ENCODE measurements at places on chromosomes 2 and 18.

- no peak for DNase-seq
Observed at GRCh38 chr2:113202305-113203216, 28.8 kb downstream of the PSD4 start.

DNA sequence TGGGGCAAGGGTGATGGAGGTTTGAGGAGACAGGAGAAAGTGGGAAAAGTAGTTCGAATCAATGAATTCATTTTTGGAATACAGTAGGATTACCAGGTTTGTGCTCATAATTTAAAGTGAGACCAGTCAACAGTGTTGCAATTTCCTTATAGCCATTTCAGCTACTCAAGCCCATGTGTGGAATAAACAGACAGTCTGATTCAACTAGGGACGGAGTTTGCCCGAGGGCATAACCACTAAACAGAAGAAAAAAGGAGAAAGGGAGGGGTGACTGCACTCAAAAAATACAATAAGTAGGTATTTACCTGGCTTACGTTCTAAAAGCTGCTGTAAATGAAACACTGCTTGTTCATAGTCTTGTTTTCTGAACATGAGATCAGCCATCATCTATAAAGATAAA lies 55.2 kb downstream of the TTC21B start:
- DNase-seq = no peak

GRCh38 chr2:48313036-48313877 lies 216.7 kb upstream of the STON1 start:
- DNase-seq = no peak

DNA sequence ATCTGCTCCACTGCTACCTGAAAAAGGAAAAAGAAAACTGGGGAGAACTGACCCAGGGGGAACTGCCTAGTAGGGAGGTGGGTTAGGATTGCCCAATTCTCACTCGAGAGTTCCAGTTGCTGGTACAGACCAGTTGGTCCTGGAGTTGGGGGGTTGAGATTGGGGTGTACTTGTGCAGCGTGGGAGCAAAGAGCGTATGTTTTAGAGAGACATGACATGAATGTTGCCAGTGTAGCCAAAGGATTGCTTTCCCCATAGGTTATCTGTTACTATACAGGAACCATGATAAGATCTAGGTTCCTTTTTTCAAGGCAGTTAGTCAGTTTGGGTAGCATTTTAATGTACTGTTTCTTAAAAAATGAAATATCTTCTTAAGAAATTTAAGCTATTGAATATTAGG lies 68.6 kb downstream of the APLF start:
- no peak for DNase-seq

GRCh38 chr2:23050388-23050787 lies 334.6 kb upstream of the KLHL29 start:
- DNase-seq = no peak

DNA sequence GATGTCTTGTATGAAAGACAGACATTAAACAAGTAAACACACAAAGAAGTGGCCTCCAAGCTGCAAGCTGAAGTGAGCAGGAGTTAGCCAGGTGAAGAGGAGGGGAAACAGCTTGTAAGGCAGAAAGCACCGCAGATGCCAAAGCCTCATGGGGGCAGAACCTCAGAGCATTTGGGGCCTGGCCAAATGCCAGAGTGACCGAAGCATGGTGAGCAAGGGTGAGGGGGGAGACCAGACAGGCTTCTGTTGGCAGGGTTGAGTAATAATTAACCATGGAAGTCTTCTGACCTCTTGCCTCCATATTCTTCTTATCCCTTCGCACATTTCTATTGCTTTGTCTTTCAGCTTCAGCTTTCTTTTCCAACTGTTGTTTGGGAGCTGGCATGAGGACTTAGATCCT lies 5.6 kb downstream of the QPCT start:
- DNase-seq = no peak

- no peak for DNase-seq
Observed at GRCh38 chr2:234373481-234374149, 123.3 kb downstream of the ARL4C start.

DNA sequence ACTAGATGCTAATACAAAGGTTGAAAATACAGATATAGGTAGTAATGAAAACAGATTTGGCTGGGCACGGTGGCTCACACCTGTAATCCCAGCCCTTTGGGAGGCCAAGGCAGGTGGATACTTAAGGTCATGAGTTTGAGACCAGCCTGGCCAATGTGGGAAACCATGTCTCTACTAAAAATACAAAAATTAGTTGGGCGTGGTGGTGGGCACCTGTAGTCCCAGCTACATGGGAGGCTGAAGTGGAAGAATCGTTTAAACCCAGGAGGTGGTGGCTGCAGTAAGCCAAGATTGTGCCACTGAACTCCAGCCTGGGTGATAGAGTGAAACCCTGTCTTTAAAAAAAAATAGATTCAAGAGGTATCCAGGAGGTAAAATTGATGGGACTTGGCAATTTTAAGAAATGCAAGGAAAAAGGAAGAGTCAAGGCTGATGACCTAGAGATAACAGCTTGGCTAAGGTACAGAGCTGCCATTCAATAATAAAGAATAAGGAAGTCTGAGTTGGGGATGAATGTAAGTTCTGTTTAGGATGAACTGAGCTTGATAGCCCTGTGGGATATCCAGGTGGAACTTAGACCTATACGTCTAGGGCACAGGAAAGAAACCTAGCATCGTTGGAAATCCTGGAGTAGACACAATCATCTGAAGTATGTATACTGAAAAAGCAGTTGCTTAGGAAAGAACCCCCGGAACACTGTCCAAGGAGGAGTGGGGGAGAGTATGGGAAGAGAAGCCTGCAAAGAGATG lies 9.1 kb downstream of the MAT2A start:
- no peak for DNase-seq

- DNase-seq = no peak
Observed at GRCh38 chr2:159872353-159872752, 74.3 kb upstream of the CD302 start.

GRCh38 chr2:62263076-62263715 lies 67.3 kb downstream of the B3GNT2 start:
- no peak for DNase-seq

GRCh38 chr18:41268271-41268670 lies 686.8 kb upstream of the PIK3C3 start:
- no peak for DNase-seq

DNA sequence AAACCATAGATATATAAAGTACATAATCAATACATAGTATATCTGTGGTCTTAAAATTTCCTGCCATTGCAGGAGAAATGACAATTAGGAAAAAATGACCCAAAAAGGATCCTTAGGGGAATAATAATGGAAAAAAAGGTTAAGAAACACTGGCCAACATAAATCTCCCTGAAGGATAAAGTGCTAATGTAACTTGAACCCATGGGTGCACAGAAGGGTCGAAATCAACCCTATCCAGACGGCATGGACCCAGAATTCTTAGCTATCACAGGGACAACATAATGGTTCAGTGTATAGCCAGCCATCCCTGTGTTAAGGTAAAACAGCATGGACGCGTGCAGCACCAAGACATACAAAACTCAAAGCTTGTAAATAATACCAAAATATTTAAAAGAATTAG lies 150.8 kb downstream of the DYM start:
- no peak for DNase-seq

GRCh38 chr2:112996635-112997034 lies 8.6 kb upstream of the IL36A start:
- DNase-seq = no peak

DNA sequence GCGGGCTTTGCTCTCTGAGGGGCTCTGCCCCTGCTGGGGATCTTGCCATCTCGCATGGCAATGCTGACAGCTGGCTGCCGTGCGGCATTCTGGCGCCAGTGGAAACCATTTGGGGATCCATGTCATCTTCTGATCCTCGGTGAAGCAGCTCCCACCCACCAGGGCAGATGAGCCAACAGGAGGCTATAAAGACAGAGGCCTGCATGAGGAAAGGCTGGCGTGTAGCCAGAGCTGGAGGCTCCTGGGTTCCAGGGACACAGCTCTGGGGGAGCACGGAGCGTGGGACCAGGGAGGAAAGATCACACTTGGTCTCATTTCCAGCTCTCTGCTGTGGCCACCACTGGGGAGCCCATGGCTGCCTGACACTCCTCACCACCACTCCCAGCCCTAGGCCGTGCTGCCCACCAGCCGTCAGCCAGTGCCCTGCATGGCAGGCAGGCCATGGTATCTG lies 145.8 kb downstream of the ZFP36L2 start:
- DNase-seq = no peak

DNA sequence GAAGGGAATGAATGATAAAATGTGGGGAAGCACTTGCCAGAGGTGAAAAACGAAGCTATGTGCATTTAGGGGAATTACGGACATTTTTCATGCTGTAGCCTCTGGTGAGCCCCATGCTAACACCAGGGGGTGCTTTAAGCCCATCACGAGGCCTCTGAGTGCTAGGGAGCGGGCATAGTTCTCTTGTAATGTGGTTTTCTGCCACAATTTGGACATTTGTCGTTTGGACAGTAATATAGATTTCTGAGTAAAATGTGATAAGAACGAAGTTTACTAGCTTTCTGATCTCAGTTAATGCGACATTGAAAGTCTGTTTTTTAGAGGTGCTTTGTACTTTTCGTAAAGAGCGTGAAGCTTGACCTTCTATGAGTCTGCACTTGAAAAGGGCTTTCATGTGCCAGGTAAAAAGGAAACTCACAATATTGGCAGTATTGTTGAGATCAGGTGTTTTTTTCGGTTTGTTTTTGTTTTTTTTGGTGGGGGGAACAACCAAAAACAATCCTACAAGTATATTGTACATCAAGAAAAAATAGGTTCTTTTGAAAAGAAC lies 50.6 kb downstream of the TRAF3IP1 start:
- no peak for DNase-seq

- no peak for DNase-seq
Observed at GRCh38 chr18:36533446-36534153, 236.1 kb downstream of the FHOD3 start.

GRCh38 chr2:39550701-39551285 lies 113.7 kb upstream of the MAP4K3 start:
- no peak for DNase-seq

GRCh38 chr2:66030553-66030952 lies 404.4 kb upstream of the MEIS1 start:
- no peak for DNase-seq

- peak; percentile 65 for DNase-seq
Observed at GRCh38 chr18:34978953-34979608, 62.1 kb upstream of the MAPRE2 start.

DNA sequence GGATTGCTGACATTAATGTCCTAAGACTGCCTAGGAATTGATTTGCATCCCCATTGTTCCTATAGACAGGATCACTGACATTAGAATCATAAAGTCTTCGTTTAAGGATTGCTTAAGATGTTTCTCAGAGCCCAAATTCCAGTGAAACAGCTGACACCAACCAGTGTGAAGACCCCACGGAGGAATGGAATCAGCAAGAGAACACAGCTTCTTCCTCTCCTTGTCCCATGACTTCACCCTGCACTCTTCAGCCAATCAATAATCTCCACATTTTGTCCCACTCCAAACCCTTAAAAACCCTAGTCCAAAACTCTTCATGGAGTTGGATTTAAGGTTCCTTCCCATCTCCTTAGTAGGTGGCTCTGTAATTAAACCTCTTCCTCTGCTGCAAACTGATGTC lies 157.0 kb upstream of the NDUFV2 start:
- DNase-seq = no peak

DNA sequence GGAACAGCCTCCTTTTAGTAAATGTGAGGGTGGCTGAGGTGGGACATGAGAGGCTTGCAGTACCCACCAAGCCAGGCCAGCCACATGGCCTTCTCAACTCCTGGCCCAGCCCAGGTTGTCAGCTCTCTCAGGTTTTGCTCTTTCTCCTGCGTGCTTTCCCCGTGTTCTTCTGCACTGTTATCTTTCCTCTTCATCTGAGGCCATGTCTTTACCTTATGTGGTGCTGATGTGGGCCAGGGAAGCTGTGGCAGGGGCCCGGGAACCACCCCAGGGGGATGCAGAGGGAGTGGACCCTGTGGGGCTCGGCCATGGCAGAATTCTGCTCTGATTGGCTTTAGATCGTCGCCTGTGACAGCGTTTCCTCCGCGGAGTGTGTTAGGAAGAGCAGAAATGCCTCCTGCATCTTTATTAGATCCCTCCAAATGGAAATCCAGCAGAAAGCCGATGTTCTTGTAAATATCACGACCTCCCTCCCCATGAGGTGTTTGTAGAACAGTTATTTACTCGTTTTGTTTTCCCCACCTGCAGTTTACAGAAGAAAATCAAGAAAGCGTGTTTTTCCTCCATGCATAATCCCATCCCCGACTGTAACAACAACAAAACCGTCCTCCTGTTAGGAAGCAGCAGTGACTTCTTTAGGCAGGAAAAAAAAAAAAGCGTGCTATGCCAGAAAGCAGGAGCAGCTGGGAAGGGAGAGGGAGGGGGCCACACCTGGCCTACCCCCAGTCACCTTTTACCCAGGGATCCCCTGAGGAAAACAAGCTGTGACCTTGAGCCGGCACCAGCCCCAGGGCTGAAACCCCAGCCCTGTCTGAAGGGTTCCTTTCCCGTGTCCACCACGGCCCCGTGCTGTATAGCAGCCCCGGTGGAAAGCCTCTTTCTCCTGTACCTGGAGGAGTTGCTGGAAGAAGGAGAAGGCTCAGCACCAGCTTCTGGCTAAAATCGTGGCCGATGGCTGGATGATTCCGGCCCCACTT lies 54.8 kb downstream of the HPCAL1 start:
- DNase-seq = no peak

GRCh38 chr2:191311627-191312026 lies 66.4 kb downstream of the MYO1B start:
- no peak for DNase-seq

DNA sequence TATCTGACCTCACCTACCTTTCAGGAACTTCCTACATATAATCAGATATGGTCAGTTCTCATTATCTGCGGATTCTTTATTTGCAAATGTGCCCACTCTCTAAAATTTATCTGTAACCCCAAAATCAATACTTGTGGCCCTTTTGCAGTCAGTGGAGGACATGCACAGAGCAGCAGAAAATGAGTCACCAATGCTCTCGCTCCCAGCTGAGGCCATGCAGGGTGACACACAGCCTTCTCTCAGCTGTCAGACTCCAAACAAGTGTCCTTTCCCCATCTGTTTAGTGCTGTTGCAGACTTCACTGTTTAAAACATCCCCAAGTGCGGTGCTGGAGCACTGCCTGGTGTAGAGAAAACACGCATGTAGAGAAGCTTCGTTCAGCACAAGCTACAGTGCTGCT lies 171.9 kb upstream of the SALL3 start:
- no peak for DNase-seq

All from SK-N-MC (cell line).